ENCODE measurements at places on chromosomes 13 and 19.

- no peak for DNase-seq
Observed at GRCh38 chr13:88464851-88465250, 793.7 kb downstream of the SLITRK5 start.

DNA sequence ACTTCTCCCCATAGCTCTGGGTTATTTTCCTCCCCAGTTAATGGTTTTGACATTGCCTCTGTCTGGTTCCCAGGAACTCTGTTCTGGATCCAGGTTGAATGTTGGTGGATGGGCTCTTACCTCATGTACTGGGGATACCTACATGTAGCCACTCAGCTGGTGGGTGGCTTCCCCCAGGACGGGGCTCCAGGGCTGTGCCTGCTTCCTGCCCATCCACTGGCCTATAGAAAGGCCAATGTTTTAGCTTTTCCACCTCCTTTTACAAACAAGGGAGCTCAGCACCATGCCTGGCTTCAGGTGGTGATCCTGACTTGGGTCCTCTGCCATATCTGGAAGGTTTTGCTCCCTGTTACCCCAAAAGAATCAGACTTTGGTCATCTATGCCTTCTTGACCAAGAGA lies 120.2 kb downstream of the AKAP11 start:
- DNase-seq, result no peak

- DNase-seq, result no peak
Observed at GRCh38 chr13:27672025-27672424, 50.3 kb downstream of the POLR1D start.

DNA sequence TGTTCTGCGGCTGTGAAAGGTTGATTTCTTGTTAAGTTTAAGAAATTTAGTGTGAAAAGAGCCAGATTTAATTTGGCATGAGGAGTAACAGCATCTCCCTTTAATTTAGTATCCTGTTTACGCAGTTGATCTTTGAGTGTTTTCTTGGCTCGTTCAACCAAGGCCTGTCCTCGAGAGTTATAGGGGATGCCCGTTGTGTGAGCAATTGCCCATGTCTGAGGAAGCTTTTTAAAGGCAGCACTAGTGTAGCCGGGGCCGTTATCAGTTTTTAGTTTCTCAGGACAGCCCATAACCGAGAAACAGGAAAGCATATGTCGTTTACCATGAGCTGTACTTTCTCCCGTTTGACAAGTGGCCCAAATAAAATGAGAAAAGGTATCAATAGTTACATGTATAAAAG lies 47.5 kb upstream of the ZNF43 start:
- DNase-seq, result no peak

- DNase-seq, result no peak
Observed at GRCh38 chr13:53191091-53191490, 162.5 kb downstream of the OLFM4 start.

DNA sequence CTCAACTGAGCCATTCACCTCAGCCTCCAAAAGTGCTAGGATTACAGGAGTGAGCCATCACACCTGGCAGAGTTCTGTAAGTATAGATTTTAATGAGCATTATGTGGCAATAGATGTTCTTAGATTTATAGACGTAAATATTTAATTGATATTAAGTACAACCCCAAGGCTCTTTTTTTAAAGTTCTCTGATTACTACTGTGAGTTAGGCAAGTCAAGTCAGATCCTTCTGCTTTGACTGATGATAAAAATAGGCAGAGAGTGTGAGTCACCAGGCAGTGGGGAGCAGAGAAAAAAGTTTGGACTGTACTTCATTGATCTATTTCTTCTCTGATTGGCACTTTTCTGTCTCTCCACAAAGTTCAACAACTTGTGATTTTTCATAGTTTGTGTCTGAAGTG lies 1379.9 kb downstream of the UQCRFS1 start:
- DNase-seq, result no peak

GRCh38 chr13:94115054-94115453 lies 364.4 kb downstream of the DCT start:
- DNase-seq, result no peak

- DNase-seq, result no peak
Observed at GRCh38 chr13:101474419-101474957, 22.0 kb downstream of the ITGBL1 start.

- no peak for DNase-seq
Observed at GRCh38 chr19:5926641-5927440, 12.8 kb downstream of the CAPS start.

DNA sequence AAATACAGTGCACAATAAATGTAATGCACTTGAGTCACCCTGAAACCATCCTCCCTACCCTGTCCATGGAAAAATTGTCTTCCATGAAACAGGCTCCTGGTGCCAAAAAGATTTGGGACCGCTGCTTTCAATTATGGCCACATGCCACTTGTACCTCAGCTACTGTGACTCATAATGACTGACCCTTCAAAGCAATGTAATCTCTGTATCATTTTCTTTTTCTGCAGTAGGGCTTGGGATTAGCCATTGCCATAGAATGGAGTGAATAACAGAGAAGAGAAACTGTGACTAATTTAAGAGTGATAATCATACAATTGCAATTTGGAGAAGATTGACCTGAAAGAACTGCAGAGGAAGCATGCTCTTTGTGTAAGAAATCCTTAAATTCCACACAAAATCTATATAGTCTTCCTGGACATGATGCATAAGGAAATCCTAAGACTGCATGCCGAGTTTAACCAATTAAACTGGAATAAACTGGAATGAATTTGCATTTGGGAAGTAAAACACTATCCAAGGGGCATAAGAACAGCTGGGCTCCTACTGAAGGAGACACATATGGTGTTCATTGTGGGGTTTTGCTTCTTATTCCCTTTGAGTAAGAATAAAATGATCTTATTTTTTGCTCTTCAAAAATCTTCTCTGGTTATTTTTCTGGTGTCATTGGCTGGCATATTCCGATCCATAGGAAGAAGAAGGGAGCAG lies 59.5 kb upstream of the SLC7A1 start:
- no peak for DNase-seq

GRCh38 chr13:63910511-63910910 lies 2494.9 kb upstream of the PCDH20 start:
- no peak for DNase-seq

DNA sequence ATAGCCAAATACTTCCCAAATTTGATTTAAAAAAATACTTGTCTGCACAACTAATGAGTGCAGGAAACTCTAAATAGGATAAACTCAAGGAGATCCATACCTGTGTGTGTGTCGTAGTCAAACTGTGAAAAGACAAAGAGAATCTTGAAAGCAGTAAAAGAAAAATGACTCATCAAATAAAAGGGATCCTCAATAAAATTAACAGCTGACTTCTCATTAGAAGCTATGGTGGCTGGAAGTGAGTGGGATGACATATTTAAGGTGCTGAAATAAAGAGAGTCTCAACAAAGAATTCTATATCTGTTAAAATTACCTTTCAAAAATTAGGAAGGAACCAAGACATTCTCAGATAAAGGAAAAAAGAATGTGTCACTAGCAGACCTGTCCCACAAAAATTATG lies 13.7 kb downstream of the RNASEH2B start:
- DNase-seq, result no peak

- DNase-seq, result no peak
Observed at GRCh38 chr19:11480715-11481533, at the start of gene ELAVL3. TSS of gene ELAVL3 (minus strand) at chr19:11481046. CDS start at chr19:11480608, 438 bp downstream.

DNA sequence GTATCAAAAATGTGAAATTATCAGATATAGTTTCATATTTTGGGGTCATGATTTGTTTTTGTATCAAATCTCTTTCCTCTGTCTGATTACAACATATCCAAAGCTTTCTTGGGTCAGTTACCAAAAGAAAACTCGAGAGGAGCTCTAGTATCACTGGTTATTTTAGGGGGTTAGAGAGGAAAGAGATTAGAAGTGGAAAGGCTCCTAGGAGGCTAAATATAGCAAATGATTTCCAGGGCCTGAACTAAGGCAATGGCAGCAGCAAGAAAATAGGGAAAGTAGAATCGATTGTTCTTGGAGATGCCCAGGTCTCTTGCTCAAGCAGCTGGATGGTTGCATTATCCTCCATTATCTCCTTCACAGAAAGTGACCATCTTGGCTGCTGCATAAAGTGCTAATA lies 72.9 kb downstream of the NHLRC3 start:
- no peak for DNase-seq

DNA sequence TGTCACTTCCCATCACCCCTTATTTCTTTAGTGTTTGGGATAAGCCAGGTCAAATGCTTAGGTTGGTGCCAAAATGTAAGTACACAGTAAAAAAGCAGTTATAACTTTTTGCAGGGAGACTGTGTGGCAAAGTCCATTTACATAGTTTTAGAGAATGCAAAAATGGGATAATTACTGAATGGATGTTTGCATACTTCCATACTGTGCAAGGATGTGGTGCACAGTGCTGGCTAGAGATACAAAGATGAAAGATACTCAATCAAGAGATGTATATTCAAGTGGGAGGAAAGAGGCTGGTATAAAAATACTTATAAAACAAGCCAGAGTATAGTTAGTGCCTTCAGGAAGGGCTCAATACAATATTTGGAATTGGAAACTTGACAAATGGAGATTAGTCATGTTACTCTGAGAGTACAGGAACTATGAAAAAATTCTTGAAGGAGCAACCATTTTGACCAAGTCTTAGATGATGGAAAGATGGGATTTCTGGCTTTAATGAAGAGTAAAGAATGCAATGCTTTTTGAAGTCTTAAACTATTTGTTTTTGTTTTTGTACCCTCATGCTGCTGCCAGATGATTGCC lies 8.0 kb downstream of the PDS5B start:
- DNase-seq, result no peak

- no peak for DNase-seq
Observed at GRCh38 chr13:79448413-79448812, 32.5 kb upstream of the NDFIP2 start.

DNA sequence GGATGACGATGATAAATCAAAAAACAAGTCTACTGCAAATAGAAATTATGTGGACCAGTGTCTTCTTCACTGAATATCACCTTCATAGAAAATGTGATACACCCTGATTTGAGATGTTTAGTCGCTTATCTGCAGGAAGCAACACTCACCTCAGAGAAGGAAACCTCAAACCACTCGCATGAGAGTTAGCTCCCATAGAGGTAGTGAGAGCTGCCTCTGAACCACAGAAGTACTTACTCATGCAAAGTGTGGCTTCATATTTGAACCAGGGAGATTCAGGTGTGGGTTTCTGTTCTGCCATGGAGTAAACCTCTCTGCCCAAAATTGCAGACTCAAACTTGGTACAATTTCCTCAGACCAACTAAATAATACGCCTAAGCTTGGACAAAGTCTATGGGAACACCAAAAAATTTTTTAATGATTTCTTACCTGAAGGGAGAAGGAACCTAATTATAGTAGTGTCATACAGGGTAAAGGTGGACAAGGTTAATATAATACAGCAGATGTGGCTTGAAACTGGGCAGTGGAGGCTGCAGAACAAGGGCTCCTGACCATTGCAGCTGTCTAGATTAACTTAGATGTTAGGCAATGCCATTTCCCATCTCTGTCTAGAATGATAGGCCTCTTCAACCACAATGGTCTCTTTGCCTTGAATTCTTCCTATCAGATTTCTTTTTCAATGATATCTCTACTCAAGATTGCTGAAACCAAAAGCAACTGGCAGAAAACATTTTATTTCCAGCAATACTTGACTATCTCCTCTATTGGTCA lies 29.6 kb upstream of the RCBTB2 start:
- peak; percentile 32 for DNase-seq

DNA sequence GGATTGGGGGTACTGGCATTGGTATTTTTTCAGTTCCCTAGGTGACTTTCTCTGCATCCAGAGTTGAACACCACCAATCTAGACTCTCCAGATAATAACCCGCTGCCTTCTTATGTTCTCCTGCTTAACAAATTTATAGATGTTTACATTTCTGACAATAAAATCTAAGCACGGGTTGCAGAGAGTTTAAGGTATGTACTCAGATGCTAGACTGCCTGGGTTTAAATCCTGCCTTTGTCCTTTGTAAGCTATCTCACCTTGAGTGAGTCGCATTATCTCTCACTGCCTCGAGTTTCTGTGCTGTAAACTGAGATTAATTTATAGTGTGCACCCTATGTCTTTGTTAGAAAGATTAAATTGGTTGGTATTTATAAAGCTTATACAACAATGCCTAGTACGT lies 131.4 kb upstream of the ARGLU1 start:
- no peak for DNase-seq

GRCh38 chr19:46383846-46384245 lies 29.5 kb downstream of the CCDC8 start:
- DNase-seq, result no peak

- no peak for DNase-seq
Observed at GRCh38 chr13:67227131-67227983, 2.8 kb downstream of the PCDH9 start.

- DNase-seq, result no peak
Observed at GRCh38 chr13:45713721-45714120, 11.6 kb downstream of the CBY2 start.

DNA sequence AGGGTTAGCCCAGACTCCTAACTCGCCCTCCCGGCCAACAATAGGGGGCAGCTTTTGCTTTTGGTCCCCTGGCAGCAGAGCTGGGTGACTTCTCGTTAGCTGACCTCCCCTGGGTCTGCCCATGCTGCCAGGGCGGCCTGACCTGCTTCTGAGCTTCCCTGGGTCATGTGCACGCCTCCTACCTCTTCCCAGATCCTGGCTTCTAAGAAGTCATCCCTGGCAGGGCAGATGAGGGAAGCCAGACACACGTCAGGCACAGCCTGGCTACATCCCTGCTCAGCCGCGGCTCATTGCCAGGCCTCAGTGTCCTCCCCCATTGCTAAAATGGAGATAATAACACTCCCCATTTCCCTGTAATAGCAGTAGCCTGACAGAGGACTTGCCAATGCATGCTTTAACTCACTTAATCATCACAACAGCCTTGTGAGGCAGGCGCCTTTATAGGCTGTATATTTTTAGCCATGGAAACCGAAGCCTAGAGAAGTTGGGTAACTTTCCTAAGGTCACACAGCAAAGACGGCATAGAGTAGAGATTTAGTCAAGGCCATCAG lies 2.1 kb downstream of the KCNK6 start:
- DNase-seq, result no peak

DNA sequence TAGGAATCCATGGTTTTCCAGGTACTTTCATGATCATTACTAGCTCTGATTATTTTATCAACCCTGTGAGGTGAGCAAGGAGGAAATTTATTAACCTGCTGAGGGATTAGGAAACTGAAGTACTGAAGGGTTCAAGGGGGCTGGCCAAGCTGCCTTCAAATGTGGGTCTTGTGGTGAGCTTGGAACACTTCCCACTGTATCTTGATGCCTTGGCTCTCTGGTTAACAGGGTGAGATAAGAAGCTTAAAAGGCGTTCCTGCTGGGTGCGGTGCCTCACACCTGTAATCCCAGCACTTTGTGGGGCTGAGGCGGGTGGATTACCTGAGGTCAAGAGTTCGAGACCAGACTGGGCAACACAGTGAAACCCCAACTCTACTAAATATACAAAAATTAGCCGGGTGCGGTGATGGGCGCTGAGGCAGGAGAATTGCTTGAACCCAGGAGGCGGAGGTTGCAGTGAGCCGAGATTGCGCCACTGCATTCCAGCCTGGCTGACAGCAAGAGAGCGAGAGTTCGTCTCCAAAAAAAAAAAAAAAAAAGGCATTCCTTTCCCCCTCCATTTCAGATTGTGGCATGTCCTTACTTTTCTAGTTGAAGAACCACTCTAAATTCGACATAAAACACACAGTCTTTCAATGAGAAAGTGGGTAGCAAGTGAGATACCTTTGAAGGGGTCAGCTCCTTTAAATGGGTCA lies 70.2 kb downstream of the KLF2 start:
- DNase-seq, result no peak
